ENCODE measurements at places on chromosomes 12 and 14.

GRCh38 chr14:21233457-21234076 lies 35.7 kb downstream of the HNRNPC start:
- no peak for DNase-seq

- no peak for DNase-seq
Measured at GRCh38 chr14:63899953-63900352, 47.1 kb downstream of the SYNE2 start.

DNA sequence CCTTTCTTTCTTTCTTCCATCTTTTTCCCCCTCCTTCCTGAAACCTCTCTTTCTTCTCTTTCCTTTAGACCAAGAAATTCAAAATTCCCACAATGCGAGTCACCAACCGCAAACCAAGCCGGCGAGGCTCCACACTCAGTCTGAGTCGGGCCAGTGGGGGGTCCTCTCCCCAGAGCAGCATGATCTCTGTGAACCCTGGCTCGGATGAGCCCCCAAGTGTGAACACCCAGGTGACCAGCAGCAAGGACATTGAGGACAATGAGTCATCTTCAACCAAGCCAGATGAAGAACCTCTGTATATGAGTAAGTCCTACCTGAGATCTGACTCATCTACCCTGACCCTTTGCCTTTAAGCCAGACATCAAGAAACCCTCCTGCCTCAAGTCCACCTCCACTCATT lies 88.6 kb upstream of the TMEM233 start:
- peak; percentile 31 for DNase-seq

- peak; percentile 39 for DNase-seq
Measured at GRCh38 chr14:50082784-50083466, 33.4 kb downstream of the VCPKMT start.

GRCh38 chr12:56989861-56990610 lies 16.3 kb downstream of the ZBTB39 start:
- DNase-seq: no peak

GRCh38 chr12:65464930-65465329 lies 186.4 kb downstream of the MSRB3 start:
- peak; percentile 93 for DNase-seq

DNA sequence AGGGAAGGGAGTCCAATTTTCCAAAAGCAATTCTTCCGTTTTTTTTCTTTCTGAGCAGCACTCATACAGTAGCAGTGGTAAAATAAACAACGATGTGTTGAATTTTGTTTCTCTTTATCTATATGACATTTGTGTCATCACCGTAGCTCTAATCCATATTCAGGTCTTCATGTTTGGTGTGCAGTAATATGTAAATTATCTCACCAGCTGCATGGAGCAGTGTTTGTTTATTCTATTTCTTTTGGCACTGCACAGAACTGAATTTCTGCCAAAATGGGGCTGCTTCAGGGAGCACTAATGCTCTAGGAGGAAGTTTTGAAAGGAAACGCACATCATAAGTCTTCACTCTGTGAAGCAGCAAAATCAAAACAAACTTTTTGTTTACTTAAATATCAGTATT lies 130.0 kb upstream of the NPAS3 start:
- peak; percentile 76 for DNase-seq

GRCh38 chr14:29085546-29085945 lies 319.0 kb downstream of the FOXG1 start:
- DNase-seq: no peak

DNA sequence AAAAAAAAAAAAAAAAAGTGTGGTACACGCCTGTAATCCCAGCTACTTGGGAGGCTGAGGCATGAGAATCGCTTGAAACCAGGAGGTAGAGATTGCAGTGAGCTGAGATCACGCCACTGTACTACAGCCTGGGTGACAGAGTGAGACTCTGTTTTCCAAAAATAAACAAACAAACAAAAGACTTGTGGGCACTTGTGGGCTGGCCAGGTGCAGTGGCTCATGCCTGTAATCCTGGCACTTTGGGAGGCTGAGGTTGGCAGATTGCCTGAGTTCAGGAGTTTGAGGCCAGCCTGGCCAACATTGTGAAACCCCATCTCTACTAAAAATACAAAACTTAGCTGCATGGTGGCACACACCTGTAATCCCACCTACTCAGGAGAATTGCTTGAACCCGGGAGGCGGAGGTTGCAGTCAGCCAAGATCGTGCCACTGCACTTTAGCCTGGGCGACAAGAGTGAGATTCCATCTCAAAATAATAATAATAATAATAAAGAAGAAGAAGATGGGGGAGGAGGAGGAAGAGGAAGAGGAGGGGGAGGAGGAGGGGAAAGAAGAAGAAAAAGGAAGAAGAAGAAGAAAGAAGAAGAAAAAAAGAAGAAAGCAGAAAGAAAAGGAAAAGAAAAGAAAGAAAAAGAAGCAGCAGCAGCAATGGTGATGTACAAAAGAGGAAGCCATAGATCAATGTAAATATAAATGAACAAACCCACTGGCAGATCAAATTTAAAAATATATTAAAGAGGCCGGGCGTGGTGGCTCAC lies 27.9 kb upstream of the CCNT1 start:
- DNase-seq: no peak

DNA sequence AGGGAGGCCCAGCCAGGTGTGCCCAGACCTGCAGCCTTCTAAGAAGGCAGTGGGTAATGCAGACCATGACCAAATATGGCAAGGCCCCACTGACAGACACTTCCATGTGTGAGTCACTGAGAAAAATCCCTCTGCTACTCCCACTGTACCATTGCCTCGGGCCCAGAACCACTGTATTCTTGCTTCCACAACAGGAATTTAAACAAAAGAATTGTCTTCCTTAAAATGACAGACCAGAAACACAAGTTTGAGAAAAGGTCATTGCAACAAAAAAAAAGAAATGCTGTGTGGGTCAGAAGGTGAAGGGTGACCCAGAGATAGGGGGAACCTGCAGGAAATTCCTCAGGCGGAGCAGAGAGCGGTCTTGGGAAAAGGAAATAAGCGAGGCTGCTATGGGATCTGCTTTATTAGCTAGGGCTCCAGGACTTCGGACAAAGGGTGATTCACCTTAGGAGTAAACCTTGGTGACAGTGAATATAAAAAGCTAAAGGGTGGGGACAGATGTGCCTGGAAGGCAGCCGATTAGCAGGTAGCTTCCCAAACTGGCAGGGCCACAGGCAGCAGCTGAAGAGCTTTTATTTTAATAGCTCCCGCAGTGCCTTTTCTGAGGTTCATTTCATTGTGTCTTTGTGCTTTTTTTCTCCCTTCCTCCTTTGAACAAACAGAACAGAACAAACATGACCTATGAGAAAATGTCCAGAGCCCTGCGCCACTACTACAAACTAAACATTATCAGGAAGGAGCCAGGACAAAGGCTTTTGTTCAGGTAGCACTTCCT lies 185.3 kb upstream of the BCL2L14 start:
- DNase-seq: peak; percentile 64

GRCh38 chr14:64935508-64935907 lies 7.0 kb downstream of the GPX2 start:
- no peak for DNase-seq

DNA sequence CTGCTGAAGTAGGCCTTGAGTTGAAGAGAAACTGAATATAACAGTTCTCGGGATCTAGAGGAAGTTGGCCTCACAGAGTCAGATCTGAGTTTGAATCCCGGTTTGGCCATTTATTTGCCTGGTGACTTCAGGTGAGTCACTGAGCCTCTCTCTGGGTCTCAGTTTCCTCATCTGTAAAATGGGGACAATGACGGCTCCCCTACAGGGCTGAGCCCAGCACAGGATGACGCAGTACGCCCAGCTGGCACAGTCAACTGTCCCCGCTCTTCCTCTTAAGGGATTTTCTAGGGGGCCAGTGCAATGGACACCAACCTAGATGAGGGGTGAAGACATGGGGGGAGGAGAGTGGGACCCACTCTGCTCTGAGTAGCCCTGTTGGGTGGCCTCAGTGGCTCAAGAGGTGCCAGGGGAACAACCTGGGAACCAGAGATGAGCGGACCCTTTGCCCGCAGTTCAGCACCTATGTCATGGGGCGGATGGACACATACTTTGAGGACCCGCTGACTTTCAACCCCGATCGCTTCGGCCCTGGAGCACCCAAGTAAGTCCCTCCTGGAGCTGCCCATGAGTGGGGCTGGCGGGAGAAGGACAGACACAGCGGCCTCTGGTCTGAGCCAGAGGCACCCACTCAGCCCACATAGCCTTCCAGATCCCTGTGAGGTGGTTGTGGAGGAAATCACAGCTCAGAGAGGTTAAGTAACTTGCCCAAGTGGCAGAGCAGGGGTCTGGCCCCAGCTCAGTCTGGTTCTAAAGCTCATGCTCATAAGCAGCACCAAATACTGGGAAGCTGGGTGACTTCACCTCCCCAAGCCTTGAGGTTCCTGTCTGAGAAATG lies 41.1 kb downstream of the CYP46A1 start:
- no peak for DNase-seq

DNA sequence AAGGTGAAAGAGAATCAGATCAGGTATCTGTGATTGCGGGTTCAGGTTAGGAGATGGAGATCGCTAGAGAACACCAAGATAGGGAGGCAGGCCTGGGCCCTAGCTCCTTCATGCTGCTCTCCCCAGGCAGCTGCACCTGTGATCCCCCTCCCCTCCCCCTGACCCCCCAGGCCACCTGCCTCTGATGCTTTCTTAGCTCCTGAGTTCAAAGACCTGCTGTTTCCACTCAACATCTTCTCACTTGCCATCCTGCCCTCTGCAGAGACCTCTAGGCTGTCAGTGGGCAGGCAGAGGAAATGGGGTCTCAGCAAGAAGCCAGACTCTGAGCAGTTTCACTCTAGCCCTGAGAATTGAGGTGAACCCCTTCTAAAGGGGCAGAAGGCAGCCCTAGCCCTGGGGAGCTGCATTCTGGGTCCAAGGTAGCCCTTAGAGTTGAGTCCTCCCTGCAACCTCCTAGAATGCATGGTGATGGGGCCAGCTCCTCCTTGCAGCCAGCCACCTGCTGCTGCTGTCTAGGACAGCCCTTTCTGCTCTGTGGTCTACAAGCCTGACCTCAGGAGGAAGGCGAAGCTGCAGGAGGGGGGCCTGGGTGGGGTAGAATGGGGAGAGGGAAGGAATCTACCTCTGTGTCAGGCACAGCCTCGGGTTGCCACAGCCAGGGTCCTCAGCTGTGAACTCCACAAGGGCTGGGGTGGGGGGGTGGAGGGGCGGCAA lies 6.4 kb upstream of the SLC48A1 start:
- DNase-seq: no peak

- peak; percentile 86 for DNase-seq
Measured at GRCh38 chr14:103427485-103428443, 42.5 kb downstream of the MARK3 start.

GRCh38 chr14:92340071-92340470 lies 17.1 kb downstream of the SLC24A4 start:
- no peak for DNase-seq

- DNase-seq: peak; percentile 45
Measured at GRCh38 chr12:124640056-124640455, 72.6 kb upstream of the NCOR2 start.

- DNase-seq: peak; percentile 73
Measured at GRCh38 chr14:39426605-39427004, 5.6 kb downstream of the FBXO33 start.

DNA sequence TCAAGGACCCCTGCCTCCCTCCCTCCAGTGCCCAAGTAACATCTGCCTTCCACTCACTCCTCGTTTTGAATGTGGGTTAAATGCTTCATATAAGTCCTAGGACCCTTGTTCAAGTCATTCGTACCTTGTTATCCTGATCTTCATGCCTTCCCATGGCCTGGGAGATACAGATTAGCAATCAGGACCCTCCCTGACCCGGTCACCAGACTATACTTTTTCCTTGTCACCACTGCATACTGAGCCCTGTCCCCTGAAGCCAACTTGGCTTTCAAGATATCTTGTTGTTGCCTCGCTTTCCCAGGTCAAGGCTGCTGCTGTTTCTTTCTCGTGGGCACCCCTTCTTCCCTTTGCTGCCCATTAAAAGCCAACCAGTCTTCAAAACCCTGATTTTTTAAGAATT lies 208.5 kb downstream of the ANO2 start:
- no peak for DNase-seq

GRCh38 chr14:105290621-105291346 lies 10.0 kb downstream of the BRF1 start:
- DNase-seq: no peak

- peak; percentile 57 for DNase-seq
Measured at GRCh38 chr12:14999021-14999694, 26.3 kb downstream of the PDE6H start.

DNA sequence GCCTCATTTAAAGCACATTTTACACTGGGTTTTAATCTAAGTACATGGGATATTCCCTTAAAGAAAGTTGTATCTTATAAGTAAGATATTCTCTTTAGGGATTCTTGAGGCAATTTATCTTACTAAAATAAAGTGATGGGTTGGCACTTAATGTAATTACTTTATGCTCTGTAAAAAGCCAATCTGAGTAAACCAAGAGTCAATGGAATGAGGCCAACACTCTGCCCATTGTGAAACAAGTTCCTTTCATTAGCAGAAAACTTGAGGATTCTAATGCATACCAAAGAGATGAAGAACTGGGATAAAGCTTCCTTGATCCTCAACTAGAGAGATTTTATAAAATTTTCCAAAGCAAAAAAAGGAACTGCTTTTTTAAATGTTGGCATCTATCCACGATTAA lies 121.2 kb downstream of the METTL25 start:
- DNase-seq: peak; percentile 63

DNA sequence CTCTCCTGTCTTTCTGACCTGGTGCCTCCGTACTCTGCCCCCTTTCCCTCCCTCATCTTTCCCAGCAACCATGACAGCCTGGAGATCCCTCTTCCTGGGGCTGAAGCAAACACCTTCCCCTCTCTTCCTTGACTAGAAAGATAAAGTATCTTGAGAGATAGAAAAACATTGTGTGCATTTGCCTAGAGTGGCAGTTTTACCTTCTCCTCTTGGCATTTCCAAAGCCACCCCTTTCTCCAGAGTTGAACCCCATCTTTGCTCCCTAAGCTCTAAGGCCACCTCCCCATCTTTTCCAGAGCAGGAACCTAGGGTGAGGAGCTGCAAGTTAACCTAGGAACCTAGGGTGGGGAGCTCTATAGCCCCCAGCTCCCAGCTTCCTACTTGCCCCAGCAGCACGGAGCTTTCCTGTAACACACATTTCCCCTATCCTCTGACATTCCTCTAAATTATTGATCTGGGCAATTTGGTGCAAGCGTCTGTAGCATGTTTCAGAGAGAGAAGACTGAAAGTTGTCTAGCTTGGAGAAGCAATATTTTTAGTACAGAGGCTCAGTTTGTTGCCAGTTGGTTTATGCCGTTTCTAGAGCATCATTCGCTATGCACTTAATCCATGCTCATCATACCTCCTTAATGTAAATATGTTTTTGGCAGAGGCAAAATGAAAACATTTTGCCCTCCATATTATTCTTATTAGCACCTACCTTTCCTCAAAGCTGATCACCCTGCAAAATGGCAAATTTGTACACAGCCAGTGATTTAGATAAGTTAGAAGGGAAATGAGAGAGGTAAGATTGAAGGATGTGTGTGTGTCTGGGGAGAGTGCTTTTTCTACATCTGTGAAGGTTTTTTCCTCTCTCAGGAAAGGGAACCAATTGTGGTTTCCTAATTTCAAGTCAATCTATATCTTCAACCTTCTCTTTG lies 5.4 kb upstream of the TBX3 start:
- DNase-seq: no peak
